ENCODE measurements at places on chromosomes 7 and 10.

DNA sequence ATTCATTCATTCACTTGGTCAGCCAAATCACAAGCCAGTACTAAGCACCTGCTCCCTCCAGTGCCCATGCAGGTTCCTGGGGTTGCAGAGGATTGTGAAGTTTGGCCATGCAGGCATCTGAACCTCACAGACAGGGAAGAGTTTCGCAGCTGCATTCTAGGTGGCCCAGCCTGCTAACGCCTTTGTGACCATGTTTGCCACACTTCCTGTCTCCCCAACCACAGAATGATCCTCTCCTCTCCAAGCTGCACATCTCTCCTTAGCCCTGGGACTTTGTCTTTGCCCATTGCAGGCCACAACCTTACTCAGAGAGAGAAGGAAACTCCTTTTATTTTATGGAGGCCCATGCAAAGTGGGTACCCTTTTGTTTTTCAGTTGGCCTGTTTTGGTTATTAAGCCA is 31.8 kb downstream of the EPDR1 start:
- no peak for DNase-seq

DNA sequence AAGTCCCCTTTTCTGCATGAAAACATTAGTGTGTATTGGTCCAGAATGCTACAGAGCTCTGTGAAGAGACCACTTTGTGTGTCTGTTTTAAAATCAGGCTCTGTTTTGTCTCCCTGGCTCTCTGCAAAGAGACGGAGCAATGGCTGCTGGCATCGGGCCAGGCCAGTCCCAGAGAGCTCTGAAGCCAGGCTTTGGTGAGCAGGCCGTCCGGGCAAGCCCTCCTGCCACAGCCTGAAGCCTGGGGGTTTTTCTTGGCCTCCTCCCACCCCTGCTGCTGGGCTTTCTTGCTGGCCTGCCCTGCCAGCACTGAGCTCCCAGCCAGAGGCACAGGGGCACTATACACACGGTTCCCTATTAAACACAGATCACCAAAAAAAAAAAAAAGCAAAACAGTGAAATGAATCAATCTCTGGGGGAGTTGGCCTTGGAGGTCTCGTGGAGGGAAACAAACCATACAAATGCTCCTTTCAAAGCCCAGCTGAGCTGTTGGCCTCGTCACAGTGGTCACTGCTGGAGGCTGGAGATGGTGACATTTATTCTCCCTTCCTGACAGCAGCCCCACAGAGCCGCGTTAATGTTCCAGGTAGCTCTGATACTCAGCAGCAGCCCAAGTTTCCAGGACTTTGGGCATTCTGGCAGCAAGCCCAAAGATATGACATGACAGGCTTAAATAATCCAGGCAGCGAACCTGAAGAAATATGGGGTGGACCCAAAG is 237.2 kb downstream of the TCF7L2 start:
- peak; percentile 5 for DNase-seq

- no peak for DNase-seq
Observed at GRCh38 chr7:30840141-30841024, 69.2 kb downstream of the MINDY4 start.

GRCh38 chr10:12180221-12180974 is 15.3 kb downstream of the NUDT5 start:
- no peak for DNase-seq

DNA sequence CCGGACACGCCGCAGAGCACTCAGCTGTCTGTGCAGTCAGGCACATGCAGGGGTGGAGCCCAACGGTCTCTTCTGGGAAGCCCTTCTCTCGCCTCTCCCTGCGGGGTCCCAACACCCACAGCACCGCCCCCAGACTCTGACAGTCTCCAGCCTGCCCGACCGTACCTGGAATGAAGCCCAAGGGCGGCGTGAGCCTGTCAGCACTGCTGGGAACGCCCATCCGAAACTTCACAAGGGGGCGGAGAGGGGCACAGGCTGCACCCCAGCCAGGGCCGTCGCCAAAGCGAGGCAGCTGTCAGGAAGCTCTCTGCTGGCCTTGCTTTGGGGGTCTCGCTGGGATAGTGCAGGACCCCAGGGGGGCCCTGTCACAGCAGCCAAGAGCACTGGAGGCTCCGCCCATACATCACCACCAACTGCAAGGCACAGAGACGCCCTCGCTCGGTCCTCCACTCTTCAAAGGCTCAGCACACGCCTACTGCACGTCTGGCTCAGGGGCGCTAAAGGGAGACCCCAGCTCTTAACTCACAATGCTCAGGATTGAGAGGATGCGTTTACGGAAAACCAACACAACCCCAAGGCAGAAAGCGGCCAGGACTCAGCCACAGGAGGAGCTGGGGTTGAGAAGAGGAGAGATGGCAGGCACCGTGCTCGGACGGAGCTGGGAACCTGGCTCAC is 30.9 kb downstream of the MAD1L1 start:
- DNase-seq, result no peak

DNA sequence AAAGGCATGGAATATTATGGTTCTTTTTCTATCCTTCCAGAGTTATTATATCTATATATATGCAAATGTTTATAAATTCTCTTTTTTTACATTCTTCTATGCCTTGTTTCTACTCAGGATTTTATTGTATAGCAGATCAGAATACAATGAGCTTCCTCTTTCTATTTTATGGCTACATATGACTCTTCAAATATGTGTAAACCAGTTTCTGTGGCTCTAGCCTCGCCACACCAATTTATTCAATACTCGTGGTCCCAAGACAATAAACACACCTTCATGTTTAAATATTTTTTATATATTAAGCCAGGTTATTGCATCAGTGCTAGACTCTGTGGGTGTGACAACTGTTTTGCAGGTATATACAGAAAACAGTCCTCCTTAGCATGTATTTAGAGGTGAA is 237.5 kb upstream of the MKLN1 start:
- DNase-seq, result no peak

GRCh38 chr10:327889-328852 is 192.9 kb downstream of the ZMYND11 start:
- DNase-seq, result no peak

GRCh38 chr10:92419740-92420545 is 129.0 kb downstream of the MARCHF5 start:
- no peak for DNase-seq

DNA sequence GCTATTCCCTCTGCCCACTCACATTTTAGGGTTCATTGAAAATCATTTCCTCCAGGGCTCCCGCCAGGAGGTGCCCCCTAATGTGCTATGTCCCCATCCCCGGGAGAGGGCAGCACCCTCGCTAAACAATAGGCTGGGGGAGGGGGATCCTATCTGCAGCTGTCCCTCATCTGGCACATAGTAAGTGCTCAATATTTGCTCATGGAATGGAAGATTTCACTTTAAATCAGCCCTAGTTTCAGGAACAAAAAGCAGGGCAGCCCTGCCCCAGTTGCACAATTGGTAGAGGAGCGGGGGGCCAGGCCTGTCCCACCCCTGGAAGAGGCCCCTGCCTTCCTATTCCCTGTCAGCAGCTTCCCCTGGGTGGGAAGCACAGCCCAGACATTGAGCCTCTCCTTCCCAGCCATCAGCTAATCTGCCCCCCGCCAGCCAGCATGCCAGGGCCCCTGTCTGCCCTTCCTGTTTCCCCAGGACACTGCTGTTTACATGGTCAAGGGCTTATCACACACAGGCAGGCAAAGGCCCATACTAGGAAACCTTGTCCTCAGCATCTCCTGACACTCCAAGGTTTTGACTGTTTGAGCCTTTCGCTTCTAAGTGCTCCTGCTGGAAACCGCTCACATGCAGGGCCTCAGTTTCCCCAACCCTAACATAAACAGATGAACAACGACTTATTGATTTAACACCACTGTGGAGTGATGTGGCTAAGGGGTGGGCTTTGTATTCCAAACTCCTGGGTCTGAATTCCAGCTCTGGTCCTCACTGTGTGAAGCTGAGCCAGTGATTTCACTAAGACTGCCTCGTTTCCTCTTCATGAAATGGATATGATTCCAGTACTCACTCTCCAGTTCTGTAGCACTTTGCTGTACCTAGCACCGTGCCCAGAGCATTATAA is 130.7 kb upstream of the ZMIZ1 start:
- no peak for DNase-seq

- no peak for DNase-seq
Observed at GRCh38 chr10:22700489-22700888, 13.9 kb downstream of the PIP4K2A start.

- no peak for DNase-seq
Observed at GRCh38 chr7:47954231-47954911, 6.1 kb upstream of the PKD1L1 start.

DNA sequence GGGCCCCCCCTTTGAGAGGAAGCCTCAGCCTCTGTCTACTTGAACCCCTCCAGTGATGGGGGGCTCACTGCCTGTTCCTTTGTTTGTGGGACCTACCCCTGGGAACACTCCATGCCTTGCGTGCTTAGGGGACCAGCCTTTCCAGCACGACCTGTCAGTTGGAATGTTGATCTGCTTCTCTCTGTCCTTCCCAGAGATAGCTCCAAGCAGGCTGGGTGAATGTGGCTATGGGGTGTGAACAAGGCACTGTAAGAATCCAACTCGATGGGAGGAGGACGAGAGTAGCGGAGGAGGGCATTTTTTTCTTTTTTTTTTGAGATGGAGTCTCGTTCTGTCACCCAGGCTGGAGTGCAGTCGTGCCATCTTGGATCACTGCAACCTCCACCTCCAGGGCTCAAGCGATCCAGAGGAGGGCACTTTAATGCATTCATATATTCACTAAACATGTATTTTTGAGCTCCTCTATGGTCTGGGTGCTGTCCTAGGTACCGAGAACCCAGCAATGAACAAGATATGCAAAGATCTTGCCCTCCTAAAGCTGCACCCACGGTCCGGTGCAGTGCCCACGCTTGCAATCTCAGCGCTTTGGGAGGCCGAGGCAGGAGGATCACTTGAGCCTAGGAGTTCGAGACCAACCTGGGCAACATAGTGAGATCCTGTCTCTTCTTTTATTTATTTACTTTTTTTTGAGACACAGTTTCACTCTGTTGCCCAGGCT is 8.5 kb downstream of the CLIP2 start:
- peak; percentile 52 for DNase-seq

- DNase-seq, result no peak
Observed at GRCh38 chr7:71137479-71137878, 5.5 kb downstream of the GALNT17 start.

- DNase-seq, result no peak
Observed at GRCh38 chr7:44987457-44987856, 8.6 kb upstream of the MYO1G start.

- no peak for DNase-seq
Observed at GRCh38 chr7:117946151-117946633, 73.0 kb upstream of the CTTNBP2 start.

- DNase-seq, result no peak
Observed at GRCh38 chr7:72003236-72003635, 408.9 kb downstream of the CALN1 start.

GRCh38 chr10:74039561-74040145 is 41.7 kb downstream of the VCL start:
- DNase-seq, result no peak

DNA sequence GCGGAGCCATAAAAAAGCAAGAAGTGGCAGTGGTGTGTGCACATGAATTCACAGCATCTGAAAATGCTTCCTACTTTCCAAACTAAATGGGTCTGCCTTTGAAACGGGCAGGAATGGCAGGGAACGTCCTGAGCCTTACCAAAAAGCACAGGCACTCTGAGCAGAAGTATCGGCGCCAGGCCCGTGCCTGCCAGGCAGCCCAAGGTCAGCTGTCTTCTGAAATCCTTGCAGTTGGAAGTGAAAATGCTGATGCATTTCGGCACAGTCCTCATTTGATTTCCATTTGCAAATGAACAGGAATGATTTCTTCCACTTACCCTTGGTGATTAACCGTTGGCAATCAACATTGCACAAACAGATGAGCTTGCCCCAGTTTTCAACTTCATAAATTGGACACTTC is 47.6 kb upstream of the MNX1 start:
- no peak for DNase-seq

- no peak for DNase-seq
Observed at GRCh38 chr7:102976493-102976892, 63.7 kb downstream of the LRRC17 start.

DNA sequence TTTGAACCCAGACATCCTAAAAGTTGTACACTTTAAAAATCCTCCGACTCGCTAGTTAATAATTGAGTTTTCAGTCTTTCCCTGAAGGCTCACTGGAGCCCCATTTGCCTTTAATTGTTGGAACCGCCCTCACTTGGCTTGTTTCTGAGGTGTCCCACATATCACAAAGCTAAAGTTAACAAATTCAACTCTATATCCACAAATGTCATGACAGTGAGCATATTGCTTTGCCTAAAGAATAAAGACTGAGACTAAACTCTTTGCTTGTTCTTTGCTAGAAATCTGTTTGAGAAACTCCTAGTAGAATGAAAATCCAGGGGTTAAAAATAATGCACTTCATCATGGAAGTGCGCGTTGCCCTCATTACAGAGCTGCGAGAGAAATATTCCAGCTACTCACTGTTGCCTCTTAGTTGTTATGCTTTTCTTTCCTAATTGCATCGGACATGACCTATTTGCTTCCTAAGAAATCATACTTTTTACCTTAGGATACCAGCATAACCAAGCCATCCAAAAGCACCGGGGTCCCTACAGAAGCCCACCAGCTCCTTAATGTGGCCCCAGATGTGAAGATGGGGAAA is 752 bp downstream of the THSD7A start:
- DNase-seq, result peak; percentile 22
